ENCODE measurements at places on chromosomes 7 and 10.

- DNase-seq = no peak
These were observed 4.0 kb downstream of the OPN4 start for GRCh38 chr10:86658261-86658741.

DNA sequence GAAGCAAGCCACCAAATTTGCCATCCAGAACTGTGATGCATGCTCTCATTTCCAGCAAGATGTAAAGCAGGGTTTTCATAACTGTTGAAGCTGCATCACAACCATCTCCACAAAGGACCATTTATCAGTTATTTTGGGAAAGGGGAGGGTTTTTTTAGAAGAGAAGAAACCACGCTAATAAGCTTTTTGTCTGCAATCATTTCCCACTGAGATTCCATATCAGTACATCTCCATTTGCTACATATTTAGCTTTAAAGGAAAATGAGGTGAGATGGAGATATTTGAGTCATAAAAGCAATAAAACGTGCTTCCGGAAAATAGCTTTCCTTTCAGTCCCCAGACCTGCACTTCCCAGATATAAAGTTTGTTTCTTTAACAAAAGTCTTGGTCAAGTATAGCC, 258.2 kb downstream of the FRMD4A start:
- DNase-seq = no peak

DNA sequence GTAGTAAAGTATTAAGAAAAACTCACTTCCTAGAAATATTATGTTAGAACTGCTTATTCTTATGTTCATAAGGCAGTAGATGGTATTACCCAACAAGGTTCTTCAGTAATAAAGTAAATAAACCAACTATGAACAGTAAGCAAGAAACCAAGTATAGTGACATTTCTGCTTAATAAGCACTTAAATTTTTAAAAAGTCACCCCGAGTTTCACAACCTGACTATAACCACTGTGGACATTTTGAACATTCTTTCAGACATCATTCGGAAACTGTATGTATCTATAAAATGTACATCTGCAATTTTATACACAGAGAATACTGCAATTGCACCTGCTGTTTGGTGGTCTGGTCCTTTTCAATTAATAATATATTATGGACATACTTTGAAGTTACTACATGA, 1073.6 kb downstream of the XPNPEP1 start:
- no peak for DNase-seq

- DNase-seq = no peak
These were observed 92.0 kb downstream of the MDFIC start for GRCh38 chr7:115013886-115014285.

DNA sequence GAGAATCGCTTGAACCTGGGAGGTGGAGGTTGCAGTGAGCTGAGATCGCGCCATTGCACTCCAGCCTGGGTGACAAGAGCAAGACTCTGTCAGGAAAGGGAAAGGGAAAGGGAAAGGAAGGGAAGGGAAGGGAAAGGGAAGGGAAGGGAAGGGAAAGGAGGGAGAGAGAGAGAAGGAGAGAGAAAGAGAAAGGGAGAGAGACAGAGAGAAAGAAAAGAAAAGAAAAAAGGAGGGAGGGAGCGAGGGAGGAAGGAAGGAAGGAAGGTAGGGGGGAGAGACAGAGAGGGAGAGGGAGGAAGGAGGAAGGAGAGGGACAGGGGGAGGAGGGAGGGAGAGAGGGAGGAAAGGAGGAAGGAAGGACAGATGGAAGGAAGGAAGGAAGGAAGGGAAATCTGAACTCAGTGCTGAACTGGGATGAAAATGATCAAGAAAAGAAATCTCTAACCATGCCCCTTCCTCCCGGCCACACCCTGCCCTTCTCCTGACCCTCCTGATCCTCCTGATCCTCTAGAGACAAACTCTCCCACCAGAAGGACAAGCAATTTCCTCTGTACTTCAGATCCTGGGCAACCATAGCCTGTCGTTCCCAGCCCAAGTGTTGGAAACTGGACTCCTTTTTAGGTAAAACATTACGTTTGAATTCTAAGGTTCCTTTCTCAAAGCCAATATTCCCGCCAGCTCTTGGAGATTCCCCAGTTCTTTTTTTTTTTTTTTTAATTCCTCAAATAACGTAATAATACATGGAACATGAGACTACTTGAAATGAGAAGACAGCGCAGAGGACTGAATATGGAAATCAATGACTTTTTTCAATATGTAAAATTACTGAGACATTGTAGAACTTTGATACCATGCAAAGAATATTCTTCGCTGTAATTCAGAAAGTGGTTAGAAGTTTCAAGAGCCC, 32.1 kb downstream of the NMT2 start:
- no peak for DNase-seq

DNA sequence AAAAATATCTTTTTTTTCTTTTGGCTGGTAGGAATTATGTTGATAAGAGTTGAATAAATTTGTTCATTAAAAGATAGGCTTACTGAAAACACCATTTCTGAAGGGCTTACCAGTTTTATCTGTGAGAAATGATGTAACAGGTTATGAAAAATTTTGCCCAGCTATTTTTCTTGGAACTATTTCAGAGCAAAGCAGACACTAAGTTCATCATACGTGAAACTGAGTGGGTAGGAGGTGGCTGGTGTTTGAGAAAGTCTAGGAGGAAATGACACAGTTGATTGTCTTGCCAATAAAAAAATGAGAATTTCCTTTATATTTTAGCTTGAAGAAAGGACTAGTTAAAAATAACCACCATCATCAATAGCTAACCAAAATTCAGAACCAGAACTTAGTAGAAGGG, 6.2 kb upstream of the MRC1 start:
- no peak for DNase-seq

DNA sequence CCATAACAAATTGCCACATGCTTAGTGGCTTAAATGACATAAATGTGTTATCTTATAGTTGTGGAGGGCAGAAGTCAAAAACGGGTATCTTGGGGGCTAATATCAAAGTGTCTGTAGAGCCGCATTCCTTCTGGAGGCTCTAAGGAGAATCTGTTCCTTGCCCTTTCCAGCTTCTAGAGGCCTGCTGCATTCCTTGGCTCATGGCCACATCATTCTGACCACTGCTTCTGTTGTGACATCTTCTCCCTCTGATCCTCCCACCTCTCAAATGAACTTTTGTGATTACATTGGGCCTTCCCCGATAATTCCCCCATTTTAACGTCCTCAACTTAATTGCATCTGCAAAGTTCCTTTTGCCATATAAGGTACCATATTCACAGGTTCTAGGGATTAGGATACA, 76.1 kb downstream of the CYP26A1 start:
- no peak for DNase-seq

DNA sequence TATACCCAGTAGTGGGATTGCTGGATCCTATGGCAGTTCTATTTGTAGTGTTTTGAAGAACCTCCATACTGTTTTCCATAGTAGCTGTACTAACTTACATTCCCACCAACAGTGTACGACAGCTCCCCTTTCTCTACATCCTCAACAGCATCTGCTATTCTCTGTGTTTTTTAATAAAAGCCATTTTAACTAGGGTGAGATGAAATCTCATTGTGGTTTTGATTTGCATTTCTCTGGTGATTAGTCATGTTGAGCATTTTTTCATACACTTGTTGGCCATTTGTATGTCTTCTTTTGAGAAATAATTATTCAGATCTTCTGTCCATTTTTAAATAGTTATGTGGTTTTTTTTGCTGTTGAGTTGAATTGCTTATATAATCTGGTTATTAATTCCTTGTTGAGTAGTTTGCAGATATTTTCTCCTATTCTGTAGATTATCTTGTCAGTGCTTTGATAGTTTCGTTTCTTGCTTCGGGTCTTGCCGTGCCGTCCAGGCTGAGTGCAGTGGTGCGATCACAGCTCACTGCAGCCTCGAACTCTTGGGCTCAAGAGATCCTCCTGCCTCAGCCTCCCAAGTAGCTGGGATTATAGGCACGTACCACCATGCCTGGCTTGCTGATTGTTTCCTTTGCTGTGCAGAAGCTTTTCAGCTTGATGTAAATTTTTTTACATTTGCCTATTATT, 12.0 kb downstream of the MTG1 start:
- no peak for DNase-seq

- DNase-seq = no peak
These were observed 2.7 kb downstream of the LAMB4 start for GRCh38 chr7:108127461-108127860.

GRCh38 chr10:96835899-96836298, 3.8 kb downstream of the LCOR start:
- DNase-seq = no peak

DNA sequence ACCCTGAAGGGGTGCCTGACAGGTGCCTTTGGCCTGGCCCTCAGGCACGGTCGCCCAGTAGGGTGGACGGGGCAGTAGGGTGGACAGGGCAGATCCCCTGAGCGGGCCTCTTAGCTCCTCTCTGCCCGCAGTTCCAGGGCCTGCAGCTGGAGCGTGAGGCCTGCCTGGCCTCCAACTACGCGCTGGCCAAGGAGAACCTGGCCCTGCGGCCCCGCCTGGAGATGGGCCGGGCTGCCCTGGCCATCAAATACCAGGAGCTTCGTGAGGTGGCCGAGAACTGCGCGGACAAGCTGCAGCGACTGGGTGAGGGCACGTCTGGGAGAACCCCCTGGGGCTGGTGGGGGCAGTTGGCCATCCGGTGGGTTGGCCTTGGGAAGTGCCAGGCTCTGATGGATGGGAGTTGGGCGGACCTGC, 1.7 kb downstream of the VPS37D start:
- no peak for DNase-seq

- no peak for DNase-seq
These were observed 97.6 kb downstream of the PTN start for GRCh38 chr7:137245890-137246289.

DNA sequence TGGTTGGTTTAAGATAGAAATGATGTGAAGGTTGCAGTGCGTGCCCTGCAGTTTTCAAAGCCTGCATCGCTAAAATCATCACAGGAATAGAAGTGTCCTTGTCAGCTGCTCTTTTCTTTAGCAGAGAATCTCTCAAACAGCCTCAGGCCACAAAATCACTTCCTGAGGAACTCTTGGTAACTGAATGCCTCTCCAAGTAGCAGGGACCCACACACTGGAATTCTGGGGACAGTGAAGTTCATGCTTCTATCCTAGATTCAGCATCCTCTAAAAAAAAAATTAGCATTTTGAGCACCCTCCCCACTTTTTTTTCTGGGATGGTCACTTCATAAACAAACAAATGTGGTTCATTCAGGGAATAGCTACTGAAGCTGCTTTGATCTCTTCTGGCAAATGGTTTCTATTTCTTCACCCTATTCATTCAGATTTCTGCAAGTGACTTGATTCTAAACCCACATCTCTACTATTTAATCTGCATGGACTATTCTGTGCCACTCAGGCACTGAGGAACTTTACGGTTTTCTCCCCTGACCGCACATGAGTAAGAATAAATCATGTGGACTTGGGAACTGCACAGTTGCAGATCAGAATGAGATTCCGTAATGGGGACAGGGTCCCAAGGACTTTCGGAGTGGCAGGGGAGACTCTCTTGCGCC, 306.9 kb downstream of the FRMD4A start:
- DNase-seq = no peak

GRCh38 chr7:47232751-47233412, 349.0 kb downstream of the TNS3 start:
- DNase-seq = no peak

DNA sequence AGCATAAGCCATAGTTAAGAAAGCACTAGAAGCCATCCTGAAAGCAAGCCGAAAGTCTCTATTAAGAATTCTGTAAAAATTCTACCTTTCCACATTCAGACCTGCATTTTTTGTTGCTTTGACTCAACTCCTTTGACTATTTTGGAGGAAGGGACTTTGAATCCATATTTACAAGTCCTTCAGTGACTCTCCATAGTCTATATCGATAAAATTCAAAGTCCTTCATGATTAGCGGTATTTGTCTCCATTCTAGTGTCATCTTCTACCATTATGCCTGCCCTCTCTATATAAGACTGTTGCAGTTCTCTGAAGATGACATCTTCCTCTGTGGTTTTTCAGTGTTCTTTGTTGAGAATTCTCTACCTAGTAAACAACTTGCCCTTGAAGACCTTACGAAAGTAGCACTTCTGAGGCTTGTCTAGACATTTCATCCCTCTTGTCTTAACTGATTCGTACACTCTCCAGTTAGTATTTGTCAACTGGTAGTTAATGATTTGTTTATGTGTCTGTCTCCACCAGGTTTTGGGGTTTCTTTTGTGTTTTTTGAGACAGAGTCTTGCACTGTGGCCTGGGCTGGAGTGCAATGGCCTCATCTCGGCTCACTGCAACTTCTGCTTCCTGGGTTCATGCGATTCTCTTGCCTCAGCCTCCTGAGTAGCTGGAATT, 1.7 kb downstream of the CCSER2 start:
- DNase-seq = no peak

GRCh38 chr10:13994932-13995331, 335.8 kb downstream of the FRMD4A start:
- no peak for DNase-seq

DNA sequence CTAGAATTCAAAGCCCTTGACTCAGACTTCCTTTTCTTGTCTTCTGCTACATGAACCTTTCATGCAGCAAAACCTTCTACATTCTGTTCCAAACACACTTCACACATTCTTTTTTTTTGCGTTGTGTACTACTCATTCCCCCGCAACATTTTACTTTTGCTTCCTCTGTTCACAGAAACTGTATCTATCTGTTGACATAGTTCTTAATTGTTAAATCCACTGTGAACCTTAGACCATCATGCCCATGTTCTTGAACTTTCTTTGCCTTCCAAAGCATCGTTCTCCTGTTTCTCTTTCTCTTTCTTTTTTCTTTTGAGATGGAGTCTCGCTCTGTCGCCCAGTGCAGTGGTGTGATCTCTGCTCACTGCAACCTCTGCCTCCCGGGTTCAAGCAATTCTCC, 14.2 kb downstream of the CCSER2 start:
- no peak for DNase-seq

DNA sequence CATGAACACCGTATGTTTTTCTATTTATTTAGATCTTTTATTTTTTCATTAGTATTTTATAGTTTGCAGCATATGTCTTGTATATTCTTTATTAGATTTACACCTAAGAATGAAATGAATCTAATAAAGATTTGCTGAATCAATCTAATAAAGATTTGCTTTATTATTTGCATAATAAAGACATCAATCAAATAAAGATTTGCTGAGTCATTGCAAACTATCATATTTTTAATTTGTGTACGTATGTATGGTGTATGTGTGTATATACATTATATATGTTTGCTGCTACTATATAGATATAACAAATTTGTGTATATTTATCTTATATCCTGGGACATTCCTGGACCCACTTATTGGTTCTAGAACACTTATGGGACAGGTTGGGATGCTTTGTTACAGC, 147.5 kb downstream of the PTN start:
- DNase-seq = no peak

DNA sequence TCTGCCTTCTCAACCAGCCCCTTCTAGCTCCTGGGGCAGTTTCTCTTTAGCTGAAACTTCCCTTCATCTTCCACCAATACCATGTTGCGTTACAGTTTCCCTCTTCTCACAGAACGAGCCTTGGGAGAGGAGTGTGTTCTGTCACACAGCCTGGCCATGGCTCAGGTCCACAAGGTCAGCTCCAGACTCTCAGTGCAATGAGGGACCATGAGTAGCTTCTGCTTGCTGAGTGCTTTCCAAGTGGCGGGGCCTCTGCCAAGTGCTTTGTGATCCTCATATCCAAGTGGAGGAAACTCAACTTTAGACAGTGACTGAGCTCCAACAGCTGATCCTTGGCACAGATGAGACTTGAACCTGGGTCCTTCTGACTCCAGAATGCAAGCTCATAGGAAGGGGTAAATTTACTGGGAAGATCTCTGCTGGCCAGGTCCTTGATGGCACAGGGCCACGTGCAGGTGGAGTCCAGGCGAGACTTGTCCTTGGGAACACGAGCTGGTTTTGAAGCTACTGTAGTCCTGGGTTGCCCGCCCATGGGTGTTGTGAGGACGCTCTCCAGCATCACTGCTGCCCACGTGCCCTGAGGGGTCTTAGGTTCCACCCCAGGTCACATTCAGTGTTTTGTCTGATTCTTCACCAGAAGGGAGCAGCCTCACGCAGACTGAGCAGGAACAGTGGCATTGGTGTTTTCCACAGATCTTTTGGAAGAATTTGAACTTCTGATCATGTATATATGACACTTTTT, 238.0 kb downstream of the EBF3 start:
- DNase-seq = no peak

Measured in substantia nigra (tissue), 51 donors.